ENCODE measurements at places on chromosomes 2 and 18.

DNA sequence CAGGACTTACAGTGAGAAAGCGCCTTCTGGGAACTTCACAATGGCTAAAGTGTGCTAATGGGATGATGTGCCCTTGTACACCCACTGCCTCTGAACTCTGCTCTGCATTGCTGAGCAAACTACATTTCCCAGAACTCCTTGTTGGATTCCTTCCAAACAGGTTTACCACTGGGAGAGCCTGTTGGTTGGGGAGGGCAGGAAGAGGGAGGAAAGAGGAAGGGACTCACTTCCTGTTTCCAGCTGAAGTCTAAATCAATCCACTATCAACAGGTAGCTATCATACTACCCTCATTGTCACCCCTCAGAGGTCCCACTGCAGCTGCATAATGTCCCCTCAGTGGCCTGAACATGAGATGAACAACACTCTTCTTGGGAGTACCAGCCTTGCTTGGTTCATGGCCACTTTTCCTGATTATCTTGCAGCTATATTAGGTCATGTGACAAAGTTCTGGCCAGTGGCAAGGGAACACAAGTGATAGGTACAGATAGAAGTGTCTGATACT, 109.7 kb downstream of the MSH2 start:
- peak; percentile 35 for DNase-seq

DNA sequence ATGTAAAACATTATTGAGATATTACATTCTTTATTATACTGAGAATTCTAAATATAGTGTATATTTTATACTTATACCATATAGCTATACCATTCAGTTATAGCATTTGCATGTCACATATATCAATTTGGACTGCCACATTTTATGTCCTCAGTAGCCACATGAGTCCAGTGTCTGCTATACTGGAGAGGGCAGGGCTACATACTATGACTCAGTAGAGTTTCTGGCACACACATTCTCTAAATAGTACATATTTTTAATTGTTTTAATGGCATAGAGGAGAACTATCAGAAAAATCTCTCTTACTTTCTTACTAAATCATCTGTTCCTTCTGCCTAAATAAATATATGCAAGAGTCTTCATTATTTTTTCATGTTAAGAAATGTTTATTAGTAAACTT, 55.4 kb upstream of the COL5A2 start:
- DNase-seq: no peak

DNA sequence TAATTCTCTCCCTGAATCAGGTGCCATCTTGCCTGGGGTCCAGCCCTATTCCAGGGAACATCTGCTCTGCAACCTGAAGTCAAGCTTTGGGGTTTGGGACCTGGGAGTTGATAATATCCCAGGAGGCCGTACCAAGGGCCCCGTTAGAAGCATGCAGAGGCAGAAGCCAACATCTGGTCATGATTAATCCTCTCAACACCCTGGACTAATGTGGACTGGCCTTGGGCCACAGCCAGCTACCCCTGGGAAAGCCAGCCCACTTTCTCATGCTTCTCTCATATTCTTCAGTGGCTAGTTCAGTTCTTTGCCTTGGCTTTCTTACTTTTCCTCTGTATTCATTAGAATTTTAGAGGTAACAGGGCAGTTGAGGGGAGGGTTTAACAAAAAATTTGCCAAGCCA, 515.6 kb upstream of the NRP2 start:
- DNase-seq: no peak

GRCh38 chr2:48419884-48420511, 110.0 kb upstream of the STON1 start:
- no peak for DNase-seq

- DNase-seq: no peak
Observed at GRCh38 chr2:38224821-38225437, 149.0 kb upstream of the CYP1B1 start.

DNA sequence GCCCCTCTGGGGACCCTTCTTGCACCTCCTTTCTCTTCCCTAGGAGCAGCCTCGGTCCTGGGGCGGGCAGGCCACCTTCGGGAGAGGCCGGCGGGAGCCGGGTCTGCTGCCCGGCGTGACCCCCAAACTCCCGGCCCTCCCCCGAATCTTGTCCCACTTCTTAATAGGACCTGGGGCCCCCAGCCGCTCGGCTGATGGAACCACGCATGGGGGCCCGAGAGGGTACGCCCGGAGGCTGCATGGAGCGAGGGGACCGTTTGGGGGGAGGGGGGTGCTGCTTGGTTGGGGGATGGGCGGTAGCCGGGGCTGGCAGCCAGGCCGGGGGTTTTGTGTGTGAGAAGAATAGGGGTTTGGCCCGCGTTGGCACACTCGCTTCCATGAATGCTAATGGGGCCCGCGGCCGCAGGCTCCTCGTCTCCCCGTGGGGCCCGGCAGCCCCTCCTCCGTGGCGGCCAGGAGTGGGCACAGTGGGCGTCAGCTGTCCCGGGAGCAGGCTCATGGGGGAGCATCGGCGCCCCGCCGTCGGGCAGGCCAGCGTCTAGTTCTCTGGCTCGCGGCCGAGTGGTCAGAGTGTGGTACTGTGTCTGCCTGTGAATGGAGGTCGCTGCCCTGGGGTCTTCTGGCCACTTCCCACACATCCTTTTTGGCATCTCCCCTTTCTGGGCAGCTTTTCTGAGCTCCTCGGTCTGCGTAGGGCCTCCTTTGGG, 1.0 kb downstream of the GAREM2 start:
- DNase-seq: no peak

- no peak for DNase-seq
Observed at GRCh38 chr2:168198476-168199207, 48.8 kb downstream of the STK39 start.

DNA sequence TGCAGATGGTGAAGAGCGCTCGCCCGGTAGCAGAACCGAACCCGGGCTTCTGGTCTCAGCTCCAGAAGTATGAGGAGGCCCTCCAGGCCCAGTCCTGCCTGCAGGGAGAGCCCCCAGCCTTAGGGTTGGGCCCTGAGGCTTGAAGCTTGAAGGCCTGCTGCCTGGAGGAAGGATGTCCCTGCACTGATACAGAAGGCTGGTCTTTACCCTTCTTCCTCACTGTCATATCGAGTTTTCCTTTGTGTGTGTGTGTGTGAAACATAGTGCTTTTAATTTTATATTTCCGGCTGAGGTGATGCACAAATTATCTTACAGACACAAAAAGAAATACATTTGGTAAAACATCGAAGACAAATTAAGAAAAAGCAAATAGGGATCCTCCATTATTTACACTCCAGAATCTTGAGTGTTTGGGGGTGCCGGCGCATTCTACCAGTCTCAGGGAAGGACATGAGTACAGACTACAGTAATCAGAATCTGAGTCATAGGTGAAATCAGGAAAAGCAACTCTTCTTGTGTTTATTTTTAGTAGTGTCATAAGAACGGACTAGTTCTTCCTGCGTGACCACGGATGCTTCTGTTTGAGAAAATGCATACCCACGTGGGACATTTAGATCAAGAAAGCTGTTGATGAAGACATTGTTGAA, 1.3 kb downstream of the DUSP28 start:
- no peak for DNase-seq
